HuH-7.5 (cell line): ENCODE measurements at places on chromosomes 6 and 20.

DNA sequence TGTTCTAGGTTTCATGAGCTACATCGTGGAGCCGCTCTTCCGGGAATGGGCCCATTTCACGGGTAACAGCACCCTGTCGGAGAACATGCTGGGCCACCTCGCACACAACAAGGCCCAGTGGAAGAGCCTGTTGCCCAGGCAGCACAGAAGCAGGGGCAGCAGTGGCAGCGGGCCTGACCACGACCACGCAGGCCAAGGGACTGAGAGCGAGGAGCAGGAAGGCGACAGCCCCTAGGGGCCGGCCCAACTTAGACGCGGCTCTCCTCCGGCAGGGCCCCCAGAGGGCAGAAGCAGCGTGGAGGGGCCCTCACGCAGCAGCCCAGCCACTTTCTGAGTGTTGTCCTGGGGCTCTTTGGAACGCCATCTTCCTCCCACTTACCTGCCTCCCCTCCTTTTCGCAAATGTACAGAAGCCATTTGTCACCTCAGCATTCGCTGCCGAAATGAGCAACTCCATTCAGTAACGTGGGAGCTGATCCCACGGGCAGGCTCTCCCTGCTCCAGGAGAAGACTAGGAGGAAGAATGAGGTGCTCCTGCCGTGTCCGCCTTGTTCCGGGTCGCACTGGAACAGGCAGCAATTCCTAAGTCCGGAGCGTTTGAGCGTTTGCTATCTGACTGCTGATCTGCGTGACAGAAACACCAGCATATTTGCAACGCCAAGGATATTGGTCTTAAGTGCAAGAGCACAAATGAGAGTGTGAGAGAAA is 58.4 kb downstream of the MTFR2 start:
- no peak for DNase-seq

- DNase-seq = no peak
Measured at GRCh38 chr6:156720691-156721685, 56.2 kb upstream of the ARID1B start.

DNA sequence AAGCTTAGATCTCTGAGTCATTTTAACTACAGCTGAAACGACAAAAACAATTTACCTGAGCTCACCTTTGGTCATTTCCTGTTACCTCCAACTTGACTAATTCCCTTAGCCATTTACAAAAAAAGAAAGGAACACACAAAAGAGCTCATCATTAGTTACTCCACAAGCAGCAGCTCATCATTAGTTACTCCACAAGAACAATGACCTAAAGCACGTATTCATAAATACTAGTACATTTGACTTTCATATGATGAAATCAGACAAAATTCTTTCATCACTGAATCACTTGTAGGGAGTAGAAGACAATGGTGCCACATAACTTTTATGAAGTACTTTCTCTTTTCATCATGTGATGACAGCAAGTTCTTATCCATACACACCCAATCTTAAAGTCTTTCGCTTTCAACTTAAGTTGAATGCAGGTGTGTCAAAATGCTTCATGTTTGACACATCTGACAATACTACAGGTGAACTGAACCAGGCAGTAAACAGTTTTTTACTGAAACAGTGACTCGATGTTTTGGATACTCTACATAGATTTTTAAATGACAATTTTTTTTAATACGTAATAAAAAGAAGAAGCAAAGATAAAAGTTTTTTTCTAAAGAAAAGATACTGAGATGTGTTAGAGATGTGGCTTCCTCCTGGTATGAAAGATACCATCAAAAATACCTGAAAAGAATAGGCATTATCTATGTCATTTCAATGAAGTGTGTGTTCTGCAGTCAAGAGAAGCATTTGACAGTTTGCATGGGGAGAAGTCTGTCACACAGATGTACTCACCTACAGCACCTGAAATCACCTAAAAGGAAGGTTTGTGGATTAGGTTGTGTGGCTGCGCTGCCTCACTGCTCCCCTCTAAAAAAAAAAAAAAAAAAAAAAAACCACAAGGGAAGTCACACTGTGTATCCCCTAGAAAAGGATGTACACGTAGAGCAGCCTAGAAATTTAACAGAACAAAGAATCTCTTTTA is 109.1 kb downstream of the PRDM1 start:
- no peak for DNase-seq

- DNase-seq = no peak
Measured at GRCh38 chr6:83578057-83578456, 65.7 kb downstream of the PRSS35 start.

DNA sequence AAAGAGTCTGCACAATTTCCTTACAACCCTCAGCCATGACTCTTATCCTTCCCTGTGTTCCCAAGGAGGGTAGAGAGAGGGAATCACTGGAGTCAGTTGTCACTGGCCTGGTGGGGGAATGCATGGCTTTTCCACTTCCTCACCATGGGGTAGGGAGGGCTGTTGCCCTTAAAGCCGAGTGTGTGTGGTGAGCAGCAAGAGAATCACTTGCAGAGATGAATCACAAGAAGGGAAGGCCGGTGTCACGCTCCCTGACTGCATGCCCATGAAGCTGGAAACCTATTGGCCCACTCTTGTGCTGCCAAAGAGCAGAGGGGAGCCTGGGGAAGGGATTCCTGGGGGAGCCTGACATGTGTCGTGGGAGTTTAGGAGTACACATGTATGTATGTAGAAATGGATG is 18.1 kb upstream of the BMP6 start:
- DNase-seq = no peak
